ENCODE measurements at places on chromosomes 6 and 20.

DNA sequence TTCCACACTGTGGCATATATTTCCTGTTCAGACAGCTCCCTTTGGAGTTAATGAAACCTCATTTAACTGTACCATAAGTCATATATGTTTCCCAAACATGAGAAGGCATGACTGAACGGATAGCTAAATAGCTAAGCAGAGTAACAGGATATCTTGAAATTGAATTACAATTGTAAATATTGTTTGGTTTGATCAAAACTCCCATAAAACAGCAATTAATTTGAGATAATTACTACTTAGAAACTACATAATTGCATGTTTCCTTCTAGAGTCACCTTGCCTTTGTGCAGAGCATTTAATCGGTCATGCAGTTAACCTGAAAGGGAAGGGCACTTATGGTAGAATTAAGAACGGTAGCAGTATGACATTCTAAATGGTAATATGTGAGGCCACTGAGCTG, 179.0 kb upstream of the MAP3K7 start:
- DNase-seq, result no peak

- no peak for DNase-seq
Measured at GRCh38 chr6:93721386-93722048, 302.2 kb upstream of the EPHA7 start.

DNA sequence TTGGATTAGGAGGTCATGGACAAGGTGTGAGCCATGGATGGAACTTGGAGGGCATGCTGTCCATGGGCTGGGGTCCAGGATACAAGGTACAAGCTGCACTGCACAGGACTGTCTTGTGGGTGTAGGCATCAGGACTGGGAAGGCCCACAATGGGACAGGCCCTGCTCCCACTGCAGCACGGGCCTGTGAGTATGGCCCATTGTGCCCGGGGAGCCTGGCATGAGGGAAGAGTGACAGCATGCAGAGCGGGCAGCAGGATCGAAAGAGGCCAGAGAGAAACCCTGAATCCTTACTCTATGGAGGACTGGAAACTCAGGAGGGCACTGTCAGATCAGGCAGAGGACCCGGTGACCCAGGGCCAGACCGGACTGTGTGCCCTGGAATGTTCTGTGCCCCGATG, 211.3 kb downstream of the PREX1 start:
- no peak for DNase-seq

GRCh38 chr20:9243986-9244385, 175.1 kb downstream of the PLCB4 start:
- no peak for DNase-seq

- no peak for DNase-seq
Measured at GRCh38 chr6:25180630-25181349, 98.4 kb upstream of the CARMIL1 start.
